ENCODE measurements at places on chromosomes 2 and 18.

DNA sequence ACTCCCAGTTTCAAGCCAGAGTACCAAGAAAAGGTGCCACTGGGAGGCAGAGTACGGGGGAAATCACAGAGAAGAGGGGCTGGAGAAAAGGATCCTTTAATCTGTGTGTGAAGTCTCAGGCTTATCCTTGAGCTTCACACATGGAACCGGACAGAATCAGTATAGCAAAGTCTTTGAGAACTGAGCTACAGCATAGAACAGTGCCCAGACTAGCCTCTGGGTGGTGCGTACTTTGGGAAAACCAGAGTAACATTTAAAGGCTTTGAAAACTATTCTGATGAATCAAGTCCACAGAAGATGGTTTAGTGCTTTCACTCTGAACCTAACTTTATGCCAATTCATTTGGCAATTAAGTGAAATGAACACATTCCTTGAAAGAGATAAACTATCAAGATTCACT, 83.1 kb downstream of the BABAM2 start:
- DNase-seq = no peak

GRCh38 chr2:72713857-72714256, 112.0 kb downstream of the EXOC6B start:
- no peak for DNase-seq

GRCh38 chr2:177174486-177174885, 38.1 kb upstream of the HNRNPA3 start:
- no peak for DNase-seq

- no peak for DNase-seq
These were observed 19.4 kb upstream of the DUSP2 start for GRCh38 chr2:96164459-96165184.

- DNase-seq = no peak
These were observed 16.9 kb downstream of the ZAP70 start for GRCh38 chr2:97730245-97730644.

- DNase-seq = no peak
These were observed 1479.8 kb upstream of the ACVR2A start for GRCh38 chr2:146365041-146365440.

- no peak for DNase-seq
These were observed 36.0 kb downstream of the ARHGEF4 start for GRCh38 chr2:130872741-130873125.

DNA sequence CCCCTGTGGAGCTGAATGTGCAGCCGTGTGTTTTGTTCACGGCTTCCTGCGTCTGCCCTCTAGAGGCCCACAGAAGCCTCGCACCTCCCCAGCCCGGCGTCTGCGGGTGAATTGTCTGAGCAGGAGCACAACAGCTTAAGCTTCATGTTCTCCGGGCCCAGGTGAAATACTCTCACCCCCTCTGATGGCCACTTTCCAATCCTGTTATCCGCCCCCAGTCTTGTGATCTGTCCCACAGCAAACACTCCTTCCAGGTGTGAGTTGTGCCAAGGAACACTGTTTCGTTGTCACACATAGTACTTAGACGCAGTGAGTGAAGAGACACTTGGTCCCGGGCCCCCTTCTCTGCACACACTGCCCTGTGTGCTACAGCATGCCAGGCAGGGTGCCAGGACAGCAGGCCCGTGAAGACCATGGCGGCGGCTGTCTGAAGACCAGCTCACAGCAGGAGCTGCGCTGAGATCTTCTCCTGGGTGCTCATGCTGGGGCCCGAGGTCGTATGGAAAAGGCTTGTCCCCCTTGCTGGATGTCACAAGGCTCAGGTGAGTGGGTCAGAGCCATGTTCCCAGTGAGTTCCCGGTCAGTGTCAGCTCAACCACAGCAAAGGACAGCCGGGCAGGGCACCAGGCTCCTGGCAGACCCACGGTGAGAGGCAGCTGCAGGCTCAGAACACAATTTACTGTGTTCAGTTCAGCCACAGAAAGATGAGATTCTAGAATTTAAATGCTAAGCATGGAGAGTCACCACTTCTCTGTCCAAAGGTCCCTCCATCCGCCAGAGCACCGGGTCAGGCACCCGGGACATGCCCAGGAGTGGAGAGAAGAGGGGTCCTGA, 6.8 kb upstream of the PXDN start:
- peak; percentile 16 for DNase-seq

Measured in stimulated activated CD4-positive, alpha-beta T cell treated with anti-CD3 and anti-CD28 coated beads, Interleukin-12 subunit alpha, Interleukin-12 subunit beta, amount 100 ng/mL, for 48 hours (primary cell).